NCI-H1092 (cell line): ENCODE measurements at places on chromosomes 3 and 15.

DNA sequence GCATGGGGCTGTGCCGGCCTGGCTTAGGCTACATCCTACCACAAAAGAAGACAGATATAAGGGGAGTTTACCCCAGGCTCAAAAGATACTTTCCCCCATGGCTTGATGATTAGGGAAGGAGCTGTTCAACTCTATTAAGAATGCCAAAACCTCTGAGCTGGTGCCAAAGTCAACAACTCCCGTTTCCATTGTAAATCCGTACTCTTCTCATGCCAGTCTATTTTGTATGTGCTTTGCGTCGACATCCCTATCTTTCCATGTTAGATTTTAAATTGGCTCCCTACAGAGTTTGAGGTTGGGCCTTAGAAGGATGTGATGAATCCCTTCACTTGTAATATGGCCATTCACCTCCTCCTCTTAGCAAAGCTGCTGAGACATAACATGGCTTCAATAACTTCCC, 46.9 kb downstream of the RLBP1 start:
- DNase-seq: no peak

DNA sequence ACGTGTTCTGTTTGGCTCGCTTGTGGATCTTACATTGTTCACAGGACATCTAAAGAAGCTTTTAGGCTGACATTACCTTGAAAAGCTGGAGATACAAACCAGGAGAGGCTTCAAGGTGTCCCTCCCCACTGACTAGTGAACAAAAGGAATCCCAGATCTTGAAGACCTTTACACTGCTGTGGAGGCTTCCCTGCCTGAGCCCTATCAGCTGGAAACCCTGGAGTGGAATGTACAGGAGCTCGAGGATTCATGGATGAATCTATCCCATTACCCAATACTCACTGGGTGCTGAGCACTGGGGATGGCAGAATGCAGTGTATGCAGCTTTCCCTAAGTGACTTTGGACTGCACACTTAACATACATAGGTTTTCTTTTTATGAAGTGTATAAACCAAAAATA, 82.3 kb upstream of the MFGE8 start:
- DNase-seq: no peak

DNA sequence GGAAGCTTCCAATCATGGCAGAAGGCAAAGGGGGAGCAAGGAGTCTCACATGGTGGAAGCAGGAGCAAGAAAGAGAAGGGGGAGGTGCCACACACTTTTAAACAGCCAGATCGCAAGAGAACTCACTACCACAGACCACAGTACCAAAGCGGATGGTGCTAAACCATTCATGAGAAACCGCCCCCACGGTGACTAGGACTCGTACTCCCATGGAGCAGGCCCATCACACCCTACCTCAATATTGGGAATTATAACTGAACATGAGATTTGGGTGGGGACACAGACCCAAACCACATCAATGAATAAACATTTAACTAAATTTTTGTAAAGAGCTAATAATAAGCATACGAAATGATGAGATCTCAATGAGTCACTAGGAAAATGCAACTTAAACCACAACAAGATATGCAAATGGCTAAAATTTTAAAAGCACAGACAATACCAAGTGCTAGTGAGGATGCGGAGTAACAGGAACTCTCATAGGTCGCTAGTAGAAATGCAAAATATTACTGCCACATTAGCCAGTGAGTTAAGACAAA, 10.0 kb downstream of the MRPS25 start:
- DNase-seq: no peak

GRCh38 chr15:68447209-68447608, 15.2 kb upstream of the ITGA11 start:
- DNase-seq: no peak

DNA sequence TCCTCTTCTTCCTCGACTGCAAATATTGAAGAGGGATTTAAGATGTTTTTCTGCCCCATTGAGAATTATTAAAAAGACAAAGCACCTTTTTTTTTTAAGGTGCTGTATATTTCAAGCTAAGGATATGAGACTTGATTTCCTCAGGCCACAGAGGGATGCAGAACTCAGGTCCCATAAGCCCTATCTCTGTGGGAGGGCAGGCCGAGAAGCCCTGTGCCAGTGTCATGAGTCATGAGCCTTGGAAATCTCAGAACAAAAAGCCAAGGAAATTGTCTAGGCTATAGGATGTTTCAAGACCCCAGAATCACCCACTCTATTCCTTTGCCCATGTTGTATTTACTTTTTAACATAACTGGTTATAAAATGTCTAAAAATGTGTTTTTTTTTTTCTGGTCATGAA, 7.3 kb downstream of the ESYT3 start:
- DNase-seq: no peak

DNA sequence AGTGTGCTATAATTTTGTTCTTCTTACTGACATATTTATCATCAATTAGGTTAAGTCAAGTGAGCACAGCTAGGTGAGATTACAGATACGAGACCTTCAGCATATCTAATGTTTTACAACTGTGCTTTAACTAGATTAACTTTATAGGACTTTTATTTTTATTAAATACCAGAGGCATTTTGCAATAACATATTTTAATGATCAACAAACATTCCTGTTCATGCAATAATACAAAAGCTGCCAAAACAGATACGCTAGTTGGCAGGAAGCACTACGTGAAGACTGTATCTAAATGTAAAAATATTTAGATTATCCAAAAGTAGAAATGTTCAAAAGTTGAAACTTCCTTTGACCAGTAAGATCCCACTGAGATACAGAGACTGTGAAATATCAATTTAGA, 139.1 kb downstream of the CBLB start:
- no peak for DNase-seq

GRCh38 chr15:99451484-99451883, 114.3 kb upstream of the MEF2A start:
- DNase-seq: no peak

DNA sequence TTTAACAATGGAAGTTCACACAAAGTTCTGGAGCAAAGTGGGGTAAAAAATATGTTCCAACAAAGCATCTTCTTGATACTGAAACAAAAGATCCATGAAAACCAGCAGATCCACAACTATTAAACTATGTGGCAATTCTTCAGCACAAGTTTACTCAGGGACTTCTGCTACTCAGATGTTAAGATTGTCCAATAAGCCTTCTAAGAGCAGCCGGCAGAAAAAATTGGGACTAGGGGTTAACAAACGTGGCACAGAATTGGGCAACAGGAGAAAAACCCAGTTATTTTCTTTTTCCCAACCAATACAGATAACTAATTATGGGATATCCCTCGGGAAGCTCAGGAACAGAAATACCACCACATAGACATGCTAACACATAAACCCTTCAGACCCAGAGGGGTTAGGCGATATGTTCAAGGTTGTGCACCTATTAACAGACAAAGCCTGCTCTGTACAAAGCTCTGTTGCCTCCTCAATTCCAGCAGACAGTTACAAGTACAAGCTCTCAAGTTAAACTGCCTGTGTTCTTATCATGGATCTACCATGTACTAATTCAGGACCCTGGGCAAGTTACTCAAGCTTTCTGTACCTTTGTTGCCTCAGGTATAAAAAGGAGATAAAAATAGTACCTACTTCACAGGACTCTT, 6.8 kb downstream of the SSR3 start:
- DNase-seq: no peak

DNA sequence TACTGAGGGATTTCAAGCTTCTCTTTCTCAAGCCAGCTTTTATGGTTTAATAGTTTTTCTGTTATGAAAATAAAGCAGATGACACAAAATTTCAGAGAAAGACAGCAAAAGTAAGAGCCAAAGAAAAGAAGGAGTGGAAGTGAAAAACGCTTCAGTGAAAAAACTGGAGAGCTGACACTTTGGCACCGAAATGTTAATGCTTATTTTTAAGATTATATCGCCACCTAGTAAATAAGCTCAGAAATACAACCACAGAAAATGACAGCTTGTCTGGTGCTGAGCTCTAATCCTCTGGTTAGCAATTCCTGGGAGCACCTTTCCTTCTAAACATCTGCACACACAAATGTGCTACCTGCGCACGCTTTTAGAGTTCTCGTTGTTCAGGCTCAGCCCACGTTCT, 101.6 kb downstream of the ZPLD1 start:
- no peak for DNase-seq

- no peak for DNase-seq
Measured at GRCh38 chr3:34359064-34359463, 560.6 kb downstream of the PDCD6IP start.

- no peak for DNase-seq
Measured at GRCh38 chr15:89656116-89656815, 999 bp upstream of the KIF7 start.

- no peak for DNase-seq
Measured at GRCh38 chr3:103499132-103499900, 1064.5 kb downstream of the ZPLD1 start.

GRCh38 chr3:138469874-138470273, 35.5 kb downstream of the ESYT3 start:
- DNase-seq: no peak

DNA sequence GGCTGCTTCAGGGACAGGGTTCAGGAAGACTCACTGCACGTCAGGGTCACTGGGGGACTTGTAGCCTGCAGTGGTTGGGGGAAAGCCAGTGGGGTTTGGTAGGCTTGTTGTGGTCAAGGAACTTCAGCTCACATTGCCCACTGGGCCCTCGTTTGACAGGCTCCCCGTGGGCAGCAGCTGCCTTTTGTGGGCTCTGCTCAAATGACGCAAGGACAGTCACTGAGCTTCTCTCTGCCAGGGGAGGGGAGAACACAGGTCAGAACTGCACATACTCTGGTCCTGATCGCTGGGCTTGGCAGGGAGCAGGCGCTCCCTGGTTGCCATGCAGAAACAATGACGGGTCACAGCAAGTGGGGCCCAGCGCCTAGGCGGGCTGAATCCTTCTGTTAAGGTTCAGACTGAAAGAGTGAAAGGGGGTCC, 45.5 kb downstream of the FAM174B start:
- no peak for DNase-seq

- DNase-seq: no peak
Measured at GRCh38 chr3:155130001-155130400, 49.9 kb downstream of the MME start.
